Fibroblast of villous mesenchyme (primary cell): ENCODE measurements at places on chromosomes 11 and 22.

- no peak for DNase-seq
Measured at GRCh38 chr11:128662076-128662475, 31.8 kb upstream of the FLI1 start.

DNA sequence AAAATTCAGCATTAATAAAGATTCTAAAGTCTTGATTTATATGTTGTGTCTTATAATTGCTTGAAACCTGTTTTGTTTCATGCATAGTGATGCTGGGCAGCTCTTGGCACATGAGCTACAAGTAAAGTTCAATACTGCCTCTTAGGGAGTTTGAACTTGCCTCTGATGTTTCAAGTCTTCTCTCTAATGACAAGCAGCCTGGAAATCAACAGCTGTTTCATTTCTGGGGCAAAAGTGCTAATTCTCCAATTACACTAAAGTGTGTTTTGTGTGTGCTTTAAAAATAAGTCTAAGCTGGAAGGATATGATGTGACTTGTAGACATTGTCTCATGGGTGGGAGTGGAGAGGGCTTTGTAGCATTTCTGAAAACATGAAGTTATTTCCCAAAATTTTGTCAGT is 23.7 kb upstream of the SESN3 start:
- no peak for DNase-seq

GRCh38 chr22:20852076-20852475 is 6.5 kb downstream of the PI4KA start:
- DNase-seq: no peak

DNA sequence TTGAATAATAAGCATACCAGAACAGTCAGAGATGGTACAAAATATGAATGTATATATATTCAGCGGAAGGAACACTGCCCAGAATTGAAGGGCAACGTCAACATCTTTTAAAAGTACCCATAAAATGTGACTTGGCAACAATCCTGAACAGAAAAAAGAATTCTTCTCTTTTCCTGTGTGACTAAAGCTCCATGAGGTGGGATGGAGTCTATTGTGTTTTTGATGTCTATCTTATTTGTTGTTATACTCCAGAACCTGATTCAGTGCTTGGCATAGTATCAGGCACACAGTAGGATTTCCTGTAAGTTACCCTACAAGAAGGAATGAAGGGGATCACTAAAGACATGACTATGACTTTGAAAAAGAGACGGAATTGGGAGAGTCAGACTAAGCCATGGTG is 10.3 kb downstream of the LDLRAD3 start:
- no peak for DNase-seq

DNA sequence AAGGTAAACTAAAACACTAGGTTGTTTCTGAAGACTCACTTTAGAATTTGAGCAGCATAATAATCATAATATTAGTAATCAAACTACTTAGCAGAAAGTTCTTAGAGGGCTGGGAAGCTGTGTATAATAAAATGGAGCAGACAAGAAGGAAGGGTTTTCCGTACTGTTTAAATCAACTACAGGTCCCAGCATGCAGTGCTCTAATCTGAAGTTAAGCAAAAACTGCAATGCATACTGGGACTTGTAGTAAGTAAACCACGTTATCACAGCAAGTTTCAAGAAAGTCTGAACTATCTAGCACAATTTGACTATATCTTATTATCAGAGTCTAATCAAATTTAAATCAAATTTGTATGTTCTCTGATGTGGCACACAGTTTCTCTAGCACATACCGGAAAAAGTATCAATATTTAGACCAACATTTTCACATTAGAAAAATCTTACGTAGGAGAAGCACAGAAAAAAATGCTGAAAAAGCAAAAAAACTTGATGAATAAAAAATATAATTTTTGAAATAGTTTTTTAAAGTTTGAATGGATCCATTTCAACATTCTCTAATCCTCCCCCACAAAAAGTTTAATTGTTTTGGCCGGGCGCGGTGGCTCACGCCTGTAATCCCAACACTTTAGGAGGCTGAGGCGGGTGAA is 8.2 kb downstream of the PHF21A start:
- DNase-seq: peak; percentile 55

- DNase-seq: peak; percentile 79
Measured at GRCh38 chr11:65293909-65294381, 20.7 kb upstream of the CDC42EP2 start.

GRCh38 chr11:2788168-2789071 is 88.6 kb upstream of the KCNQ1OT1 start:
- no peak for DNase-seq

DNA sequence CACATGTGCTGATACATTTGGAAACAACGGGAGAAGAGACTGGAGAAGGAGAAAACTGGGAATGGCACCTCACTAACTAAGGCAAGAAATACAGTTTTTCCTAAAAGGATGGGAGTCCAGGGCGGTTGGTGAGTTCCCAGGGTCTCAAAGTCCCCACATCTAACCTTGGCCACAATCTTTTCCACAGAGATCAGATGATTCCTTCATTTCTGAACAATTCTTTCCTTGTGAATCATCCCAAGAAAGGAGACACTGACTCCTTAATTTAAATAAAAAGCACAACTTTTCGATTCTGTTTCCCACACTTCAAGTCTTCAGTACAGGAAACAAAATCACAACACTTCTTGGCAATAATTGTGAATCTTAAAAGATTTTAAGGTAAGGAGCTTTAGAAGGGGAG is 384.7 kb downstream of the DCDC1 start:
- DNase-seq: no peak

DNA sequence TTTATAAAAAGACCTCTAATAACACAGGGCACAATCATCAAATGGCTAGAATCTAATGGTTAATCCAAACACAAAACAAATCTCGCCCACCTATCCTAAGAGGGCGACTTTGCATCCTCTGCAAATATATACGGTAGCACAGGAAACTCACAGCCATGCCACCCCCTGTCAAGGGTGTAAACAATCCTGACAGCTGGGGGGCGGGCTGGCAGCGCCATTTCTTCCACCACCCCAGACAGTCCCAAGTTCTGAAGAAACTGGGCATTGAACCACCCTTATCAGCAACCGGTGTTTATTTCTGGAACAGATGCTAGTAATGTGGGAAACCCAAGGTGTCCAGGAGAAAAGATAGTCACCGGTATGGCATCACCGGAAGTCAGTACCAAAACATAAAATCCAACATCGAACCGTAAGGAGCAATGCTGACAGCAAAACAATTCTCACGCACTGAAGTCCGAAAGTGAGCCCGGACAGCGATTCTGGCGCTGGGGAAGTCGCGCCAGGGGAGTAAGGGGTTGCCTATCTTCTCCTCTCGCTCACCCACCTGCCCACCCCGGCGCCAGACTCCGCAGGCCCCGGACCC is 825 bp downstream of the FBXO3 start:
- peak; percentile 20 for DNase-seq

DNA sequence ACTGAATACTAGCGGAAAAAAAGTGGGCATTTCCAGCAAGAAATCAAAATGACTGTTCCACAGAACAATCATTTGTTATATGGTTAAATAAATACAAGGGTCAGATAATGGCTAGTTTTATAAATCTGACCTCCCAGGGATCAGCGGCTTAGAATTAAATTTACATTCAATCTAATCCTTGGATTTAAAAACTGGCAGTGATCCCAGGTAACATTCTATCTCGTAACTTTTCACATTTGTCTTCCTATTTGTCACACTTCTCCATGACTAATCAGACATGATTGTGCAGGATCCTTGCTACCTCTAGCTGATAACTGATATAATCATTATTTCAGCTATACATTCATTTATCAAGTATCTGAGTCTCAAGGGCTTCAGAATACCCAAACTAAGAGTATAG is 2.9 kb upstream of the MMP3 start:
- DNase-seq: no peak

- peak; percentile 28 for DNase-seq
Measured at GRCh38 chr22:20422271-20423007, 15.2 kb downstream of the SCARF2 start.

DNA sequence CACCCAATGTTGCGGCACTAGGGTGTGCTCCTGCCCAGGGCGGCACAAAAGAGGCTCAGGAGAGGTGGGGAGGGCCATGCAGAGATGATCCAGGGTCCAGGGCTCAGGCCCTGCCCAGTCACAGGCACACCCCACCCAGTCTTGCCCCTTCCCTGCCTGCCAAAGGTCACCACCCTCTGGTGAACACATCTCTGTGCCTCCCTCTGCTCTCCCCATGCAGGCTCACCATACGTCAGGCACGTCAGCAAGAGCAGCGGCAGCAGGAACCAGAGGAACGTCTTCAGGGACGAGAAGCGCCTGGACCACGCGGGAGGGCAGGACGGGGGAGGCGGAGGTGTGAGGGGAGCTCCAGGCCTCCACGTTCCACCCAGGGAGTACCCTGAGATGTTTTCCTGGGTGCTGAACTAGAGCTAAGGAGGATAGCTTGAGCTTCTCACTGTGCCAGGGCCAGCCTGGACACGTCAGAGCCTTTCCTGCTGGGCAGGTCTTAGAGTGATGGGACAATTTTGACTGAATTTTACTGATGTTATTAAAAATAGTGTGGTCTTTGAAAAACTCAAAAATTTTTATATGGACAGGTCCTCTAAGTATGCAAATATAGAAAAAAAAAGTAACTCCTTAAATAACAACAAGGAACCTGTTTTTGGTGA is 7.2 kb downstream of the SUN2 start:
- DNase-seq: no peak

DNA sequence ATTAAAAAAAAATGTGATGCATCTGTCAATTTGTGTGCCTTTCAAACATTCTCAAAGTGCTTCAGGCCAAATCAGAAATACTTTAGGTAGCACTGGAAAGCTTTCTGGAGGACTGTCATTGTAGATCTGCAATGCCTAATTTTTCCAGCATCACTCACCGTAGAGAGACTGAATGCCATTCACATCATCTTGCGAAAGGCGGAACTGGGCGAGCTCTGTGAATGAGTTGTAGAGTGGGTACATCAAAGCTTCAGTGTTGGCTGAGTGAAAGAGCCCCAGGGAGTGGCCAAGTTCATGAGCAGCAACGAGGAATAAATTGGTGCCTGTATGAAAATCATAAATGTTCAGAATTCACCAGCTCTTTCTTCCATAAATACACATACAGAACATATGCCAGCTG is 4.0 kb downstream of the MMP10 start:
- DNase-seq: no peak

DNA sequence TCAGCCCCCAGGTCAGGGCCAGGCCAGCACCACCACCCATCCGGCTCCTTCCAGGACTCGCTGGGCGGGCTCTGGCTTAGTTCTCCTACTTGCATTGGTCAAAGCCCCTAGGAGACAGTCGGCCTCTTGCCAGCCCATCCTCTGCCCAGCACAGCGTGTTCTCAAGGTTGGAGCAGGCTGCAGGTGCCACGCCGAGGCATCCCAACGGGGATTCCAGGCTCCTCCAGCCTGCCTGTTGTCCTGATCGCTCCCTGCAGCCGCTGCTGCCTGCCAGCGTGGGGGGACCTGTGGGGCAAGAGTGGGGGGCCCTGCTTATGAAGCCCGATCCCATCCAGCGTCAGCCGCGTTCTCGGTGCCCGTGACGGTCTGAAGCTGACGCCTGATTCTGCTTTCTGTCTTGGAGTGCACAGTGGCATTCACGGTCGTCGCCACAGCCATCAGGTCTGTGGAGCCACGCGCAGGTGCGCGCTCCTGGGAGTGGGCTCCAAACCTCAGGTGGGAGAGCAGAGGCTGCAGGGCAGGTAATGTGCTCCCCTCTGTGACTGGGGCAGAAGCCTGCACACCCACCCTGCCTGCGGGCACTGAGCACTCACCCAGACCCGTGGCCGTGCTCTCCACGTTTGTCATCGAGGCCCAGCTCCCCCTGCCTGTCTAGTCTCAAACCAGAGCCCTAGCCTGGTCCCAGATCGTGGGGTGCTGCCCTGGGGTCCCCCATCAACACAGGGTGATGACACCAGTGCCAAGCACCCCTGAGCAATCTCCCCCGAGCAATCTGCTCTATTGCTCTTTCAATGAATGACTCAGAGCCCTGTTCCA is 991.6 kb downstream of the BRD1 start:
- no peak for DNase-seq

DNA sequence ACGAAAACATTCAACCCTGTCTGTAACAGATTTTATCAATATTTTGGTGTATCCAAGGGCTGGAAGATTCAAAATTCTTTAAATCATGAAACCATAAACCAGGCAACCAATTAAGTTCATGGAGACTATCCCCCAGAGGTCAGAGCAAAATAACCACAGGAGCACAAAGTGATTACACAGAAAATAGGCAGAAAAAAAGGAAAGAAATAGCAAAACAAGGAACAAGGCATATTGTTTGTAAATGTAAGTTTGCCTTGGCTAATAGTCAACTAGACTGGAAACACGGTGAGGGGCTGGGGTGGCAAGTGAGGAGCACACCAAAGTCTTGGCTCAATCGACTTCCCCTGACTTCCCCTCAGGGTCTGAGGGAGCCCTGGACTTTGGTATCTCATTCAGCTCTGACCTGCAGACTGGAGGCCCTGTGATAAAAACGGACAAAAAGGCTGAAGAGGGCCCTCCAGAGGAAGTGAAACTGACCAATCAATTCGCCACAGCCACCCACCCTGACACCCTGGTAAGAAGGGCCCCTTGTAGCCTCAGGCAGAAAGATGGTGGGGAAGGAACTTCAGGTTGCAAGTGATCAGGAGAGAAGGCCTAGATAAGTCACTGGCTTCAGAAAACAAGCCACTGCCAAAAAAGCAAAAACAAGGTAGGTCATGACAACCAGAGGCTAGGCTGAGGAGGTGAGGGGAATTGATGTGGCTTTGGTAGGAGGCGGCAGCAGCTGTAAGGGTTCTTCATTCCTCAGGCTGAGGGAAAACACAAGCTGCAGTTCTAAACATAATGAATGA is 1.8 kb downstream of the SIK3 start:
- peak; percentile 13 for DNase-seq

DNA sequence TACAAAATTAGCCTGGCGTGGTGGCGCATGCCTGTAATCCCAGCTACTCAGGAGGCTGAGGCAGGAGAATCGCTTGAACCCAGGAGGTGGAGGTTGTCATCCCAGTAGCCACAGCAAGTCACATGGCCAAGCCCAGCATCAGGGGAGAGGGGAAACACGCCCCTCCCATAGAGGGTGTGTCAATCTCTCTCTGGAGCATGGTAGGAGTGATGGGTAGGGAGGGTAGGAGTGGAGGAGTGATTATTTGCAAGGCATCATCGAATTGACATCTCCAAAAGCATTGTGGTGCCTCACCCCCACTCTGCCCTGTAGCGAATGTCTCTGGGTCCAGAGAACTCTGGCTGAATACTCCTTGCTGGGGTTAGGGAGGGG is 6.1 kb upstream of the SSTR3 start:
- DNase-seq: no peak

GRCh38 chr11:114129142-114129541 is 69.6 kb downstream of the ZBTB16 start:
- no peak for DNase-seq
